ENCODE measurements at places on chromosomes 16 and 17. TPM values are rescaled to one million over a fixed set of nuclear protein-coding genes. Genes with fewer than 3 reads are reported as not detected.

DNA sequence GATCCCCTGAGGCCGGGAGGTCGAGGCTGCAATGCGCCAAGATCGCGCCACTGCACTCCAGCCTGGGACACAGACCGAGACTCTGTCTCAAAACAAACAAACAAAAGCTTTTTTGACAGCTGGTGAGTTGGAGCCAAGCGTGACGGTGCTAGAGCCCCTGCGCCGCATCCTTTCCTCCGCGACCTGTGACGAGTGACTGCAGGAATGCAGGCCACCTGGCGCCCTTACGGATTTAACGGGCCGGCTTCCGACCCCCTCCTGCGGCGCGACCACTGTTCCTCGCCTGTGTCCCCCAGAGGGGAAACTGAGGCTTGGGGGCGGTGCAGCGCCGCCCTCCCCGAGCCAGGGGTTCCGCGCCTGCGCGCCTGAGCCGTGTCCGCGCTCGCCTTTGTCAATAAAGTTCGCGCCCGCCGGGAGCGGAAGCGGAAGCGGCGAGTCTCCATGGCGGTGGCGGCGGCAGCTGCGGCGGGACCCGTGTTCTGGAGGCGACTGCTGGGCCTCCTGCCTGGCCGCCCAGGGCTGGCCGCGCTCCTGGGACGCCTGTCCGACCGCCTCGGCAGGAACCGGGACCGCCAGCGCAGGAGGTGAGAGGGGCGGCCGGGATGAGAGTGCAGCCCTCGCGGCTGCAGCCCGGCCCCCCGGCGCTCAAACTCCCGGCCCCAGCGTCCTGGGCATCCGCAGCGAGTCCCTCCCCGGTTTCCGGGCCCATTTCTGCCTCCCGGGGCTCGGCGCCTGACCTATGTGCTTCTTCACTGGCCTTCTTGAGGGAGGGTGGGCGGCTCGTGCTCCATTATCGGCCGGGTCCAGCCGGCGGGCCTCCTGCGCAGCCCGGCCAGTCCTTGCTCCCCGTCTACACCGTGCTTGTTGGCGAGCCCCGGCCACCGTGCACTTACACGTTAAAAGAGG lies at the start of gene PGS1:
Gene PGS1, plus strand, starts transcription at position 425 of the 906 bp plus-strand sequence. Its CDS starts 17 bp downstream, at position 442.
- DNase-seq, result peak; percentile 77
- H3K4me1 ChIP-seq, result peaks cover 16% of the 10 kb centered on the region
- peak within 1 kb of the TSS; percentile 83 for H3K4me3 ChIP-seq
- H3K36me3 ChIP-seq, result no peaks in the 10 kb centered on the region
- no peaks in the 10 kb centered on the region for H3K27me3 ChIP-seq

DNA sequence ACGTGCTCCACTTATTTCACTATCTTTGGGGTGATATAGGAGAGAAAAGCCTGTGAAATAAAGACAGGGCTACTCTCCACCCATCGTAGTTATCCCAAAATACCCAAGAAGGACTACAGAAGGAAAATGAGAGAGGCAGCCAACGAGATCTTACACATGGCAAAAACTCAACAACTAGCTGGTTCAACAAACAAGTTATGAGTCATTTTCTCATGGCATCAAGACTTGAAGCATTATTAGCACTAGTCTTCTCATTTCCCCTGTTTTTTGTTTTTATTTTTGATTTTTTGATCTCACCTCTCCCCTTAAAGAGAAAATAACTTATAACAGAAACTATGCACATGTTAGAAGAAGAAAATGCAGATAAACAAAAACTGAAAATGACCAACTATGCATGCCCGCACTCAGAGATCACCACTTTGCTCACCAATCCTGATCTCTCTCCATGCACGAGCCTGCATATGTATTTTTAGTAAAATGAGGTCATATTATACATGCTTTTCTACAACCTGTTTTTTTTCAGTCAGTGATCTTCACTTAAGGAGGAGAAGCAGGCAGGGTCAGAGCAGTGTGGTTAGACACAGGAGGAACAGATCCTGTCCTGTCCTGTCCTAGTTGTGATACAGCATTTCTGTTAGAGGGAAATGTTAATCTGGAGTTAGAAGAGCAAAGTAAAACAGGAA lies 22.8 kb downstream of the FAM117A start:
- no peaks in the 10 kb centered on the region for H3K36me3 ChIP-seq
- H3K4me3 ChIP-seq, result no peak overlapping the region
- no peaks in the 10 kb centered on the region for H3K27me3 ChIP-seq
- H3K4me1 ChIP-seq, result peaks cover 70% of the 10 kb centered on the region
- peak overlapping the region; percentile 71 for H3K27ac ChIP-seq
- DNase-seq, result no peak

GRCh38 chr17:44672479-44673093 lies 16.3 kb downstream of the MEIOC start:
- DNase-seq, result no peak
- H3K4me1 ChIP-seq, result no peaks in the 10 kb centered on the region
- no peak overlapping the region for H3K4me3 ChIP-seq
- no peaks in the 10 kb centered on the region for H3K27me3 ChIP-seq
- no peak overlapping the region for H3K27ac ChIP-seq

DNA sequence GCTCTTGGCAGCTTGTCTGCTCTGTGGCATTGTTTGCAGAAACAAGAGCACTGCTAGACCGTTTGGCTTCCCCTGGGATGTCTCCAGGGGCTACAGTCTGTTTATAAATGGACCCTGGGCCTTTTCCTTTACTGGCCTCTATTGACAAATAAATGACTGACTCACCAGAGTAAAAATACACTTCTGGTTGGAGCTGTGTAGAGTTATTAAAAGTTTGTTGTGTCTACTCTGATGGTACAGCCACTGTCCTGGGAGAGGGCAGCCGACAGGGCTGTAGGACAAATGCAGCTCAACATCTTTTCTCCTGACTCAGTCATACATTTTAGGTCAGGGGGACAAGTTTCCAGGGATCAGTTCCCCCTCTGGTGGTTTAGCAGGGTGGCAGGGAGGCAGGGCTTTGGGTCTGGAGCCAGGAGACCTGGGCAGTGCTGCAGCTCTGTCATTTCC lies 30.0 kb downstream of the FOXL1 start:
- H3K27ac ChIP-seq, result no peak overlapping the region
- no peak overlapping the region for H3K4me3 ChIP-seq
- no peaks in the 10 kb centered on the region for H3K4me1 ChIP-seq
- H3K36me3 ChIP-seq, result no peaks in the 10 kb centered on the region

DNA sequence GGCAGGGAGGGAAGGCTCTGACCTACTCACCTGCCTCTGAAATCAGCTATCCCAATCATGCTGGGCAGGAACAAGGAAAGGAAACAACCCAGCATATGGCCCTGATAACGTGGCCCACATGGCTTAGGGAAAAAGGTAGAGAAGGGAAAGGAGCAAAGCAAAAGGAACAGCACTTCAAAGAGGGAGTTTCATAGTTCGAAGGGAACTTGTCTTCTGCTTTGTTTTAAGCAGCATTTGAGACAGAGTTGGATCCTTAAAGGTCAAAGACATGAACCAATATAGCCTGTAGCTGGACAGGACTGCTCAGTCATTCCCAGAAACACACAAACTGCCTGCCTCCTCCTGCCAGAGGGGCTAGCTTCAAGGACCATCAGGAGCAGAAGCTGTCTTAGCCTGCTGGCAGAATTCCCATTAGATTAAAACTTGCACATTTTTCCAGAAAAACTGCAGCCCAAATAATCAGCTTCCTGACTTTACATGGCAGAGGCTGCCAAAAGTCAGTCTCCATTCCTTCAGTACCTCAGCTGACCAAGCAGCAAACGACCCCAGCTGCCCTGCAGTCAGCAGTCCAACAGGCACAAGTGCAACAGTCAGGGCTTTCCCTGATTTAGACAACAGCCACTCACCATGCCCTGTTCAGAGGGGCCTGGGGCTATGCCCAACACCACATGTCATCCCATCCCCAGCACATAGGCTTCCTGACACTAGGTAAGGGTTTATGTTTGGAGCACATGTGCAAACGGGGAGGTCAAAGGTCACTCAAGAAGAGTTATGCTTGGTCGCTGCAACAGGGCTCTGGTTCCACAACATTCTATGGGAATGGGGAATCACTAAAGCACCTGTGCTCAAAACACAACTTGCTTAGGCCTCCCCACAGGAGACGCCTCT lies 32.5 kb downstream of the RANBP10 start:
- no peaks in the 10 kb centered on the region for H3K36me3 ChIP-seq
- no peak overlapping the region for H3K27ac ChIP-seq
- DNase-seq, result no peak

- peak overlapping the region; percentile 50 for H3K27ac ChIP-seq
- peaks cover 39% of the 10 kb centered on the region for H3K4me1 ChIP-seq
- H3K4me3 ChIP-seq, result no peak overlapping the region
- peaks cover 16% of the 10 kb centered on the region for H3K36me3 ChIP-seq
These were observed 2.0 kb downstream of the PPP1R9B start for GRCh38 chr17:50148226-50149090.

- no peak overlapping the region for H3K4me3 ChIP-seq
- H3K27ac ChIP-seq, result no peak overlapping the region
- peaks cover 32% of the 10 kb centered on the region for H3K4me1 ChIP-seq
- H3K36me3 ChIP-seq, result no peaks in the 10 kb centered on the region
- H3K27me3 ChIP-seq, result no peaks in the 10 kb centered on the region
- DNase-seq, result no peak
These were observed 78.9 kb downstream of the CMIP start for GRCh38 chr16:81523387-81524115.

DNA sequence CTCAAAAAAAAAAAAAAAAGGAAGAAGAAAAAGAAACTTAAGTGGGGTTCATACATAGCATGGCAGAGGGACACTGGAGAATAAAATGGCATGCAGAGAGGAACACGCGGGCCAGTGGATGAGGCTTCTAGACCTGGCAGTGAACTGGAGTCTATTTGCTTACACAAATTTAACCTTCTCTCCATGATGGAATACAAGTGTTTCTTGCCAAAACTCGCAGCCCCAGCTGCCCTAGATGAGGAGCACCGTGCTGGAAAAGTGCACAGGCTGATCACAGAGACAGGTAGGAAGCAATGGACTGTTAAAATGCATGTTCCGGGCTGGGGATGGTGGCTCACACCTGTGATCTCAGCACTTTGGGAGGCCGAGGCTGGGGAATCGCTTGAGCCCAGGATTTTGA lies 9.3 kb downstream of the SSTR2 start:
- no peak overlapping the region for H3K4me3 ChIP-seq
- no peaks in the 10 kb centered on the region for H3K27me3 ChIP-seq
- H3K4me1 ChIP-seq, result no peaks in the 10 kb centered on the region
- no peak for DNase-seq

- DNase-seq, result no peak
- peaks cover 72% of the 10 kb centered on the region for H3K36me3 ChIP-seq
- no peaks in the 10 kb centered on the region for H3K4me1 ChIP-seq
- no peaks in the 10 kb centered on the region for H3K27me3 ChIP-seq
- H3K27ac ChIP-seq, result no peak overlapping the region
These were observed 11.1 kb downstream of the COG1 start for GRCh38 chr17:73203788-73204479.

KRTAP2-2 gene
- total RNA-seq, result not detected

KCNH6 gene
- total RNA-seq, result not detected
